ENCODE measurements at places on chromosomes 3 and 15.
A peak's percentile ranks its signal among the peaks of the same experiment; 100 is the strongest.

- DNase-seq: no peak
Measured at GRCh38 chr3:193498215-193498614, 56.5 kb downstream of the ATP13A4 start.

DNA sequence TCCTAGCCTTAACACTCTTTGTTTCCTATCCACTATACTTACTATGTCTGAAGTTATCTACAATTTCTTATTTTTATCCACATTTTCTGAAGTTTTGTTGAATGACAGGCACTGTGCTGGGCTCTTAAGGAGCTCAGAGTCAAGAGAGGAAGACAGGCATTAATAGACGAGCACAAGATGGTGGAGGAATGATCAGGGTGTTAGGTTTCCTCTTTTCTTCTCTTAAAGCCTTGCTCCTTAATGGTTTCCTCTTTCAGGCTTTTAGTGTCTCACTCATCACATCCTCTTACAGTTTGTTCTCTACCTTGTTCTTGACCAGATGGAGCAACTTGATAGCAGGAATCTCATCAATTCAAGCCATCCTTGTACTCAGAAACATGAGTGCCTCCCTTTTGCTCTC lies 52.9 kb upstream of the BCL6 start:
- DNase-seq: no peak

DNA sequence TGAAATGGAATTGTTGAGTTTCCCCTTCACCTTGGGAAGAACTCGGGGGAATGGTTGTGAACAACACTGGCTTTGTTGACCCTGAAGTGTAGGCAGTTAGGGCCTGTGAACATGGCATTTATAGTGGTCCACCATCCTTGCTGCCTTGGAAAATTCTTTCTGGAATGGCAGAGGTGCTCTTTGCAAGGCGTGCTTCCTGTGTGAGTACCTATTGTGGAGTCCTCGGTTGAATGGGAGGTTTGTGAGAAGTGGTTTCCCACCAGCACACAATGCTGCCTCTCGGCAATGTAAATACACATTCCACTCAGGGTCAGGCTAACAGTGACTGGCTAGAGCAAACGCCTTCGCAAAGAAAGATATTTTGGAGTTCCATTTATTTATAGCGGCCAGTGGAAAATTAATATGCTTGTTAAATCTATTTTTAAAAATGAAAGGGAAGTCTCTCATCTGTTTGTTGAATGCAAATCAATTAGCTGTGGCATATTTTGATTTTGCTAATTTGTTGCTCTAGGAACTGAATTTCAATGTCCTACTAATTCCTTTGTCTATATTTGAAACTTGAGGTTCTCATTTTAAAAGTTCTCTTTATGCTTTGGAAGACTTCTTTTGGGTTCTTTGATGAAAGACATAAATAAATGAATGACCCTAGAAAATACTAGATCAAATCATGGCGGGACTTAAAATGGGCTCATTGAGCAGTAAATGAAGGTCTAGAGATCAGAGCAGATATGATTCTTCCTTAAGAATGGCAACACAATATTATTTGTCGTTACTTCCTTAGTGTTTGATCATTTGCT lies 59.5 kb downstream of the FNDC3B start:
- DNase-seq: no peak

- DNase-seq: no peak
Measured at GRCh38 chr15:36472672-36473071, 106.8 kb upstream of the CDIN1 start.

DNA sequence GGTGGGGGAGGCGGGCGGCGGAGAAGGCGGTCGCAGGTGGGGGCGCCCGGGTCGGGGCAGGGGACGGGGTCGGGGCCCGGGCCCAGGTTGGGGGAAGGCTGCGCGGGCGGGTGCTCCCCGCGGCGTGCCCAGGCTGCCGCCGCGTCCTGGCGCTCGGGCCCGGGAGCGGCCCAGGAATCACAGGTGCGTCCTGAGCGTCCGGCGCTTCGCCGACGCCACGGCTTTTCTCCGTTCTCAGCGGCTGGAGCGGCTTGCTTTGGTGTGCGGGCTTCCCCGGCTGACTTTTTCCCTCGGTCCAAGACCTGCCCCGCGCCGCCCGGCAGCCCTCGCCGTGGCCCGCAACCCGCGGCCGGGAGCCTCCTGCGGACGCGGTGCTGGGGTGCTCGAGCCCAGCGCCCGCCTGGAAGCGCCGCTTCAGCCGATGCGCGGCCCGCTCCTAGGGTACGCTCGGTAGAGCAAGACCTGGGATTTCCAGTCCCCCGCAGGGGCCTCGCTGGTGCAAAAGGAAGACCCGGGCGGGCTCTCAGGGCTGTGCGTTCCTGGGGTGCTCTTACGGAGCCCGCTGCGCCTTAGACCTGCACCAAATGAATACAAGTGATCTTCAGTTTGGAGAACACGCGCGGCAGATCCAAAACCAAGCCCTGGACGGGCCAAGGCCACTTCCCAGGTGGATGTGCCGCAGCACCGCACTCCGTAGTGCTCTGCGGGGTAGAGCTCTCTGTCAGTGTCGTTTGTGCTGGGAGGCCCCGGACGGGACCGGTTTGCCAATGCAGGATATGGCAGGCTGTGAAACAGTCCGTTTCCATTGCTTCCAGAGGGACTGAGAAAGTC lies 639 bp downstream of the NIPA1 start:
- DNase-seq: peak; percentile 10

- DNase-seq: no peak
Measured at GRCh38 chr3:122183893-122184590, 574 bp downstream of the CASR start.

GRCh38 chr3:171753025-171753472 lies 57.2 kb downstream of the PLD1 start:
- no peak for DNase-seq

GRCh38 chr3:107061466-107061865 lies 315.8 kb upstream of the CCDC54 start:
- DNase-seq: no peak

DNA sequence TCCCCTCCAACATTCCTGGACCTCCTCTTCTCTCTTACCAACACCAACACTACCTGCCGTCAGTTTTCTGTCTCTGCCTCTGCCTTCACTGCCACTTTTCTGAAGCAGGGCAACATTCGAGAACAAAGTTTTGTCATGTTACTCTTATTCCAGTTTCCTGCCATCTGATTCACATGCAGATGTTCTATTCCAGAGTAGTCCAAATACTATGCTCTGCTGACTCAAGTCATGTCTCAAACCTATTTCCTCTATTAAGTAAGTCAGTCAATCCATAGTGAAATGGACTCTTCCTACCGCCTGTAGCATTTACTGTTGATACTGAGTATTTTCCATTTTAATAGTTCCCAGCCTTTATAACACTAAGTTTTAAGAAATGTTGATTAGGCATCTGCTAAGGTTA lies 43.4 kb downstream of the ESYT3 start:
- no peak for DNase-seq

DNA sequence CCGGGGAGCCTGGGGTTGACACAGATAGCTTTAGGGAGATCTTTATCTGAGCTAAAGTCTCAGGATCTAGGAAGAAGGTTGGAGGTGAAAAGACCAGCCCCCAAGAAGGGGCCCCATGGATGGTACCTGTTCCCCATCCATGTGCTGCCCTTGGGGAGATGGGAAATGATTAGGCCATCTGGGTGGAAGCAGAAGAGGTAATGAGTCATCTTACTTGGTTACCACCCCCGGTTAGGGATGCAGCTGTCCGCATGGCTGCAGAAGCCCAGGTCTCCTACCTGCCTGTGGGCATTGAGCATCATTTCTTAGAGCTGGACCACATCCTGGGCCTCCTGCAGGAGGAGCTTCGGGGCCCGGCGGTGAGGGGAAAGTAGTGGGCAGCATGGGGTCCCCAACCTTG lies 3.1 kb upstream of the CPLX3 start:
- no peak for DNase-seq

DNA sequence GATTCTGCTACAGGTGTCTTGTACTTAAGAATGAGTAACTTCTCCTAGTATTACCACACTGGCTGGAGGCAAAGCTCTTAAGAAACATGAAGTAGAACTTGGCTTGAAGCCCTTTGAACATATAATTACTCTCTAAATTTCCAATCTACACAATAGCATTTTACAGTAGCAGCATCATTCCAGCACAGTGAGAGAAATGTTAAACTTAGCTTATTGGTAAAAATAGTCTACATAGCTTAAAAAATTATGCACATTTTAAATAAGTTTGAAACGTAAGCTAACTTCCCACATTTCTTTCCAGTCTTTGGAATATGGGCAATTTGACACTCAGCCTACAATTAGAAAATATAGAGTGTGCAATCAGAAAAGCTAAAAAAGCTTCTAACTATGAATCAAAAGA lies 32.8 kb upstream of the TOP2B start:
- DNase-seq: no peak

- DNase-seq: no peak
Measured at GRCh38 chr3:63400246-63400860, 122.2 kb downstream of the SYNPR start.

DNA sequence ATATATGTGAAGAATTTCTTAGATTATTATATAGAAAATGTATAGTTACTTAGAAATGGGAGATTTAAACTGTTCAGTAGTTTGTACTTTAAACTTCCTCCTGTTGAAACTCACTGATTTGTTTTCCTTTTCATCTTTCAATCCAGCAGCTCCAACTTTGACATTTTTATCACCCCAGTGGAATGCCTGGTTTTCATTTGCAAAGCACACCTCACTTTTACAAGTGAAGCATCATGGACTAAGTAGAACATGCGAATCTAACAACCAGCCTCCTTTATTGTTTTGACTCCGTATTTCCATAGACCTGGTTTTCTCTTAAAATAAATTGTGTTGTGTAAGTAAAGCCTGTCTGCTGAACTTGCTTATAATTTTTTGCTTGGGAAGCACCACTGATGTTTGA lies 97.8 kb upstream of the ROBO2 start:
- no peak for DNase-seq

DNA sequence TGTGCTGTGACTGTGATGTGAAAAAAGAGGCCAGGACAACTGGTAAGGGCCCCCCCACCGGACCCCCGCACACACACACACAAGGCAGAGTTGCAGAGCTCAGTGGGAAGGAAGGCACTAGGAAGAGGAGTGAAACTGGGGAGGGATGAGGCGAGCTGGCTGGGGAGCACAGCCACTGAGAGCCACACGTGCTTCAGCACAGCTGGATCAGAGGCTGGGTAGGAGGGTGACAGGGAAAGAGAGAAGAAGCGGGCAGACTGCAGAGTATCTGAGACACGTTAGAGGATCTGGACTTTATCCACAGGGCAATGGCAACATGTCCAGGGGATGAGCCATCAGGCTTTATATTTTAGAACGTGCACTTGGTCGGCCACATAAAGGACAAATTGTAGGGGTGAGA lies 38.0 kb upstream of the TKT start:
- no peak for DNase-seq

DNA sequence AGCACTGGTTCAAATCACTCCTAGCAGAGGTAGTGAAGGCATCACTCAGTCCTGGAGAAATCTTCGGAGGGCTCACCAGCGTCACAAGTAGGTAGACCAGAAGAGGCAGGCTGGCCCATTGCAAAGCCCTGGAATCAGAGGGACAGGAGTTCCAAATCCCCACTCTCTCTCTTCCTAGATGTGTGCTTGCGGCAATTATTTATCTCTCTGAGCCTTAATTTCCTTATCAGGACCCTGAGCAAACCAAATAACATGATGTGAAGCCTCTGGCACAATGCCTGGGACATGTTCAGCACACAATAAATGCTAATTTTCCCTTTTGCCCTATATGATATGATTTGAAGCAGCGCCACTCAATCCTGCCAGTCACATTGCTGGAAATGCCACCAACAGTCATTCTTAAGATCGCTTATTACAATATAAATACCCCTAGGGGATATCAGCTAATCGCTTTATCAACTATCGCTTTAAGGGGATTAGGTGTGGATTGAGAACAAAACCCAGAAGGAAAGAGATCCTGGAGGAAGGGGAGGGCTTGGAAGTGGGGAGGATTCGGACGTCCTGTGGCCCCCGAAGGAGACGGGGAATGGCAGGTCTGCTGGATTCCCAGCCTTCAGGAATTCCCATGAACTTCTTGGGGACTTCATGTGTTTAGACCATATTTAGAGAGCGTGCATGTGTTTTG lies 59.5 kb upstream of the TSEN2 start:
- no peak for DNase-seq

DNA sequence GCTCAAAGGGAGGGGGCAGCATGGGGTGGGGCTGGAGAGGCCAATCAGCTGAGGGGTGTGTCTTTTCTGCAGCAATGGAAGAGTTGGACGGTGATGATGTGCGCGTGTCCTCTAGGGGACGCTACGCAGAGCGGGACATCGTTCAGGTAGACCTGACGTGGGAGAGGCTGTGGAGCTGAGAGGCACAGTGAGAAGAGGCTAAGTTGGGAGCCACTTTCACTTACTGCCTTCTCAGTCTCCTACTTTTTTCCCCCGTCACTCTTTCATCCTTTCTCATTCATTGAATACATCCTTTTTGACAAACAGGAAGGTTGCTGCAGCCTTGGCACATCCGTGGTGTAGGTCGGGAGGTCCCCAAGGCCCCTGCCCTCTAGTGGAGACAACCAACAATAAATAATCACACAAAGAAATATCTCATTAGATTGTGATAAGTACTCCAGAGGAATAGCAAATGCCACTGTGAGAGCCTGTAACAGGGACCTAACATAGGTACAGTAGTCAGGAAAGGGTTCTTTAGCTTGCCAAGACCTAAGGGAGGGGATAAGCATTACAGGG lies 4.4 kb upstream of the BRPF1 start:
- DNase-seq: peak; percentile 38

- no peak for DNase-seq
Measured at GRCh38 chr3:10933805-10934481, 58.6 kb upstream of the SLC6A1 start.

DNA sequence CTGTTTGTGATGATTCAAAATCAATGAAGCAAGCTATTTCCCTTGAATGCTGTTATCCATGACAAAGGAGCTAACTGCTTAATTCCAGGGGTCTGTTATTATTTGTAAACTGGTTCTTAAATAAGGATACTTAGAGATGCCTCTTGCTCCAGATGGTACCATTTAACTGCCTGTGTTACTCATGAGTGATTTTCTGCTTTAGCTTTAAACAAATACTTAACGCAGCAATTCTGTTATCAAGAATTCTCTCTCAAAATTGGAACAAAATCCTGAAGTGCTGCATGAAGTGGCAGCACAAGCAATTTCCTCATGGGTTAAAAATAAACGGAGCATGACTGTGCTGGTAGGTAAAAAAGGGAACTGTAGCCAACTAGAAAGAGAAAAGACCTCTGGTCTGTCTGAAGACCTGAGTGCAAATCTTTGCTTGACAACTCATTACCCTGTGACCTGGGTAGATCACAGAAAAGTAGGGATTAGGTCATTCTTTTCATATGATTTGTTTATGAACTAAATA lies 62.5 kb upstream of the GBE1 start:
- no peak for DNase-seq

- no peak for DNase-seq
Measured at GRCh38 chr15:32901995-32902394, 184.2 kb downstream of the GREM1 start.

GRCh38 chr15:98699591-98700424 lies 51.5 kb downstream of the IGF1R start:
- DNase-seq: no peak

DNA sequence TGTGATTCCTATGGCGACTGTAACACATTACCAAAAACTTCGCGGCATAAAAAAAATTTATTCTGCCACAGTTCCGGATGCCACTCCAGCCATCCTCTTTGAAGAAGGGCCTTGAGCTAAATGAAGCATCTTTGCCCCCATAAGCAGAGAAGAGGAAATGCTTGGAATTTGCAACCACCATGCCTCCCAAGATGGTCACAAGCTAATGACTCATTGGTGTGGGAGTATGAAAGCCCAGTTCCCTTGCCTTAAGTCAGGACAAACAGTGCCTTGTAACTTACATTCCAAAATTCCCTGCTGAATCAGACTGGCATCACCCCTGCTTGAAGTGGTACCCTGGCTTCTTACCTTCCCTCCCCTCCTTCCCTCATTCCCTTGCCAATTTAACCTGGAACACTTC lies 1077.4 kb downstream of the EPHA3 start:
- DNase-seq: no peak

- no peak for DNase-seq
Measured at GRCh38 chr3:10695595-10696285, 120.3 kb upstream of the SLC6A11 start.
